ENCODE measurements at places on chromosomes 4 and X. TPM values are rescaled to one million over a fixed set of nuclear protein-coding genes. Genes with fewer than 3 reads are reported as not detected.

GRCh38 chr4:92646826-92647225, 343.1 kb downstream of the GRID2 start:
- DNase-seq: no peak

DNA sequence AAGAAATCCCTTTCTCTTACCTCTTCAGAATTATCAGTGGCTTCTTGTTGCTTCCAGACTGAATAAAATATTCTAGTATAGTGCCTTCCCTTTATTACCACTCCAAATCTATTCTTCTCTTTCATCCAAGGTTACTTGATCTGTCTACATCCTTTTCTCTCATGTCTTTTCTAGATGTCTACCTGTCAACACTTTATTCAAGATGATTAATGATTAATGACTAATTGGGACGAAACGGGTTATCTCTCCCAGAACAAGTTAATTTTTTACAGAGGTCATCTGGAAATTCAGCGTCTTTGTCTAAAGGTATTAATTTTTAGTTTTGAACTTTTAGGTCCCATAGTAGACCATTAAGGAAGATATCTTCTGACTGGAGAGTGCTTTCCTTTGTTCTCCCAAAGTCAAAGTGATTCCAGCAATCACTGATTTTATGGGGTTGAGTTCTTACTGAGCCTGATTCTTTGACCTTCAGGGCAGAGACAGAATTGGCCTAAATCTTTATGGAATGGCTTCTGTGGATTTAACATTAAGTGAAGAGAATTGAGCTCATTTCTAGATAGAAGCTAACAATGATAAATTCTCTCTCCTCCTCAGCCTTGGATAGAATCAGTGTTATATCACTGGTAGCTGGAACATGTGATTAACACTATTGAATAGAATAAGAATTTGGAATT, 335.4 kb upstream of the TEX13C start:
- no peak for DNase-seq

GRCh38 chr4:105060628-105061027, 86.0 kb upstream of the TET2 start:
- no peak for DNase-seq

Gene BTC
- 0.57 TPM for total RNA-seq

Measured in NCI-H460 (cell line).